ENCODE measurements at places on chromosomes 13 and 19.

- DNase-seq, result no peak
These were observed 2278.0 kb upstream of the PCDH20 start for GRCh38 chr13:63693696-63694095.

DNA sequence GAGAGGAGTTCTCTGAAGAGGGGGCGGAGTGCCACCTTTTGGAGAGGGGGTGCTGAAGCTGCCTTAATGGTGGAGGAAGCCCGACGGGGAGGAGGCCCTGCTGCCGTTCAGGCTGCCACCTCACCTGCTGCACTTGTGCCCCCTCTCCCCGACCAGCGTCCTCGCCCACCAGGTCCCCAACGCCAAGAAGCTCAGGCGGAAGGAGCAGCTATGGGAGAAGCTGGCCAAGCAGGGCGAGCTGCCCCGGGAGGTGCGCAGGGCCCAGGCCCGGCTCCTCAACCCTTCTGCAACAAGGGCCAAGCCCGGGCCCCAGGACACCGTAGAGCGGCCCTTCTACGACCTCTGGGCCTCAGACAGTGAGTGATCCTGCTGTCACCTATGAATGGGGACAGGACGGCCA is 5.4 kb downstream of the NOP53 start:
- no peak for DNase-seq

DNA sequence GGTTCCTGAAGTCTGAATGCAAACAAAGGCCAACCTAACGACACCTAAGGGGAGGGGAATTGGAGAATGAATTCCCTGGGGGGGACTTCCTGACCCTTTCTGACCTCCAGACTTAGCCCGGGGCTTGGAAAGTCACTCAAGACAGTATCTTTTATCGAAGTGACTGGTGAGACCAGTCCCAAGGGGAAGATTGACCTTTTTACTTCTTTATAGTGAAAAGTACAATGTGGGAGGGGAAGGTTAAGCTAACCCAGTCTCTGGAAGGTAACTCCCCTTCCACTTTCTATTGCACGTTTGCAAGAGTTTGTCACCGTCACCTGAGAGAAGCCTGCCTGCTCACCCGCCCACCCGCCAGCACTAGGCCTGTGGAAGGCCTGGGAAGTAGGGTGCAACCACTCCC is 111.9 kb downstream of the EFNB2 start:
- DNase-seq, result no peak

DNA sequence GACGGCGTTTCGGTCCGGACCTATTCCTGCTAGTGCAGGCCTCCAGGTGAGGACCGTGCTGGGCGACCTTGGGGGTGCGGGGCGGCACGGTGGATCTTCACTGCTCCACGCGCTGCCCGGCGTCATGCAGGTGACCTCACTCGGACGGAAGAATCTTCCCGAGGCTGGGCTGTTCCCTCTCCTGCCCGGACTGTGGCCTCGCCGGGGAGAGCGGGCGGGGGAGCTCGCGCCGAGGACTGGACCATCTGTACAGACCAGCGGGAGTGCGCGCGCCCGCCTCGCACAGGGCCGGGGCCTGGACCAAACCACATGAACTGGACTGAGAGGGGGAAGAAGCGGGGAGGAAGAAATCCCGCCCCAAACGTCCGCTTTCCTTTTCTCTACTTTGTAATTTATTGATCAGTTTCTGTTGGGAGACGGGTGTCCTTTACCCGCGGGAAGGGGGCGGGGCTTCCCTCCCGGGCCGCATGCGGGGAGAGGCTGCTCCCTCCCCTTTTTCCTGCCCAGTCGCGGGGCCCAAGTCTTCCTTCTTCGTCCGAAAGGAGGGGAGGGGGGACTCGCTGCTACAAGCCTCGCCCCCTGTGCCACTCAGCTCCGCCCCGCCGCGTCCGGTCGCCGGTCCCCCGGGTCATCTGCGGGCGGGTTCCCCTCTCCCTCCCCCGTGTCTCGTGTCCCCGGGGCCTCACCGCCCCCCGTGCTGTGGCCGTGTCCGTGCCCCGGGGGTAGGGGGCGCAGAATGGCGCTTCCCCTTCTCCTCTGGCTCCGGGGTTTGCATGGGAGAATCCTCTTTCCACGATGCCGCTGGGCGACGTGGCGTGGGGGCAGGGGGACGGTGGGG is 4.9 kb downstream of the HRC start:
- DNase-seq, result peak; percentile 47

DNA sequence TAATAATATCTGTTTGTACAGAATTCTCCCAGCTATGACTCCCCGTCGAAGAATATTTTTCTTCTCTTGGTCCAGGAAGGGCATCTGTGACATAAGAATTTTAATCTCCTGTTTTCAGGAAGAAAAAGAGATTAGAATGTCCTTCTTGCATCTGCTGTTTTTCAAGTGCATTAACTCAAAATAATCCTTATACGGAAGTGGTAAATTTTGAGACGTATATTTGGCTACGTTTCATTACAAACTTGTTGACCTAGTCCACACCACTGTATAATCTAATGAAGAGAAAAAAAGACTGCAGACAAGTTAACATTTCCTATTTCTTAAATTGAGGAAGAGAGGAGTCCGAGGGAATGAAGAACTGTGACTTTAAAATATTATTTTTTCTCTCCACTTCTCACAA is 959.9 kb downstream of the DIAPH3 start:
- no peak for DNase-seq

GRCh38 chr13:78426183-78426582 is 177.2 kb downstream of the POU4F1 start:
- no peak for DNase-seq

DNA sequence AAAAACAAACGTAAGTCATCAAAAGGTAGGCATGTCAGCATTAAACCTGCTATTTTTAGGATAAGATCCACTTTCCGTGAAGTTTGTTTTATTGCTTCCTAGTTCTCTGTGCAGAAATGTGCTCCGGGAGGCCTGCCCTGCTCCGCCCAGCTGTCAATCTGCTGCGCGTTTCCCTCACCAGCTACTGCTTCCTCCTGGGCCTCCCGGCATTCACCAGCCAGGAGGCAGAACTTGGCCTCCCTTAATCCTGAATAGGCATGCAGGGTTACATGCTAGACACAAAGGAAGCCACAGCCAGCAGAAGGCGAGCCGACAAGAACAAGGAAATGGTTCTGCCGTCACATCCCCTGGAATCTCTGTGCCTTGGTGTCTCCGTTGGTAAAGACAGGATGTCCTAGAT is 386.2 kb downstream of the IRS2 start:
- DNase-seq, result no peak

GRCh38 chr19:49231804-49232203 is 74.2 kb downstream of the TRPM4 start:
- DNase-seq, result peak; percentile 3

- no peak for DNase-seq
These were observed 191.0 kb upstream of the SOX1 start for GRCh38 chr13:111875915-111876314.

- peak; percentile 10 for DNase-seq
These were observed 989 bp downstream of the ZNF766 start for GRCh38 chr19:52270266-52270885.

DNA sequence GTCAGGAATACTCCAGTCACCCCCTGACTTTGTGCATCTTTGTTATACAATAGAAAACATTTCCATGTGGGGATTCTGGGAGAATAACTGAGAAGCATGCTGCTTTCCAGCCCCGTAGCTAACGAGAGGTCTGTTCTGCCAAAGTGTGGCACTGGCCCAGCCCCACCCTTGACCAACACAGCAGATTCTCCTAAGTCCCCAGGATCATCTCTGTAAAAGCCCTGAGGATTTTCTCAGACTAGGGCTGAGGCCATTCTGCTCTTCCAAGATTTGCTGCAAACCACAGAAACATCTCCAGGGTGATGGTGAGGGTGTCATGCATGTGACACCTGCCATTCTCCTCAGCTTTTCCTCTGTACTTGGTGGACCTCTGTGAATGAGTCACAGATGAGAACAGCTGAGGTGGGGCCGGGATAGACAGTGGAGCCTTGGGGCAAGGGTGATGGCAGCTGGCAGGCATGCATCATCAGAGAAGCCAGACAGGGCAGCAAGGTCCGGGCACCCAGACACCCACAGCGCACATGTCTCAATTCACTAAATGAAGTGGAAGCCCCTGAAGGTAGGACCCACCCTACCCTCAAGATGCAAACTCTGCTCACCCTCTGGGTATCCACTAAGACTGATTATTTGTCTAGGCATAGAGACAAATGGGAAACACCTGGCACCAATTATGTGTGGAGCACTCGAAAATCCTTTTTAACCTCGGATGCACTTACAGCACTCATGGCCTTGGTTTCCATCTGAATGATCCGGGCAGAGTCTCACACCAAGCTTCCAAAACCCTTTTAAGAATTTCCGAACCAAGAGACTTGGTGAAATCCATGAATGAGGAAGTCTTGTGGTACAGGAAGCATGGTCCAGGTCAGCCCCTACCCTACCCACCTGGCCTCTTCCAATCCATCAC is 20.1 kb upstream of the DOCK9 start:
- no peak for DNase-seq

DNA sequence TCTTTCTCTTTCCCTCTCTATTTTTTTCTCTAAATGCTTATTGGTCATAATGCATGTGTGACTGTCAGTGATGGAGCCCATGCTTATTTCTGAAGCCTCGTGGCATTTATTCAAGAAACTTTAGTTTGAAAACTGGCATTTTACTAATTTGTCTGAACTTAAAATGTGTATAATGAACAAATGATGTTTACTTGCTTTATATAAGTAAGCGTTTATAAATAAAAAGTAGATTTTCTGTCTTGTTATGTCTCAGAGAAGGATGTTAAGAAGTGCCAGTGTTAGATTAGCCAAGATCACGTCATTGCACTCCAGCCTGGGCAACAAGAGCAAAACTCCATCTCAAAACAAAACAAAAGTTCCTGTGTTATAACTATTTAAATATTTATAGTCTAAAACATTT is 1568.1 kb downstream of the EFNB2 start:
- no peak for DNase-seq

GRCh38 chr19:11014403-11014911 is 53.6 kb downstream of the SMARCA4 start:
- no peak for DNase-seq

DNA sequence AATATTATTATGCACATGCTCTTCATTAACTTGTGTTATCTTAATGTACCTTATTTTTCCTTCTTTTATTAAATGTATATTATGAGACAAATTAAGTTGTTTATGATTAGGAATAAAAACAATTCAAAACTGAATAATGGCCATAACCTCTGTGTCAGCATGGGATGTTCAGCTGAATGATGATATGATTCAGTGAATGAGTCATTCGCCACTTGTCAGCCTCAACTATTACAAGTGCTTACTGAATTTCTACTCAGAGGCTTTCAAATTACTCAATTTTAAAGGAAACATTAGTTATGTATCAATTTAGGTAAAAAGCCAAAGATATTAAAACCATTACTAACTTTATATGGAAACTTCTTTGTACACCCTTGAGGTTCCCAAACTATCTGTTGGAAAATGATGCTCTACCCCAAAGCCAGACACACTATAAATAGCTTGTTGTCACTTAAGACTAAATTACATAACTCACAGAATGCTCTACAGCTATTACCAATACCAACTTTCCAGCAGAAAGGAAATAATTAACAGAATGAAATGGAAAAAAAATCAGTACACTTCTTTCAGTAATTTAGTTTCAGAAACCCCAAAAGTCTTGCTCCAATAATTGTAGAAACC is 14.4 kb downstream of the LIG4 start:
- no peak for DNase-seq

DNA sequence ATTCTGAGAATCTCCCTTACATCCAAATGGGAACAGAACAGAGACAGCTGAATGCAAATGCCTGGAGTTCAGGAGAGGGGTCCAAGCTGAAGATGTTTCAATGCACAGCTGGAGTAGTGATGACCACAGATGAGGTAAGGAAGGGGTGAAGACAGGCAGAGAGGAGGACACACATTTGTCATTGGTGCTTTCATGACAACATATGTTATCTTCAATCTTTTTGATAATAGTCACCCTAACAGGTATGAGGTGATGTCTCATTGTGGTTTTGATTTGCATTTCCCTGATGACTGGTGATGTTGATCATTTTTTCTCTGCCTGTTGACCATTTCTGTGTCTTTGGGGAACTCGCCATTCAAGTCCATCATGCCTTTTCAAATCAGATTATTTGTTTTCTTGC is 19.2 kb downstream of the SIGLEC7 start:
- no peak for DNase-seq

GRCh38 chr13:59479629-59480028 is 684.1 kb downstream of the DIAPH3 start:
- DNase-seq, result no peak

- DNase-seq, result peak; percentile 80
These were observed 692 bp upstream of the ZNF580 start for GRCh38 chr19:55640043-55640576.
